Umbilical cord (tissue), 2 donors: ENCODE measurements at places on chromosomes 12 and 14.

- DNase-seq = no peak
Measured at GRCh38 chr14:92994942-92995341, 72.0 kb downstream of the CHGA start.

GRCh38 chr12:76583301-76583700 is 23.7 kb upstream of the OSBPL8 start:
- no peak for DNase-seq

GRCh38 chr12:131620520-131620919 is 90.4 kb upstream of the SFSWAP start:
- DNase-seq = no peak

DNA sequence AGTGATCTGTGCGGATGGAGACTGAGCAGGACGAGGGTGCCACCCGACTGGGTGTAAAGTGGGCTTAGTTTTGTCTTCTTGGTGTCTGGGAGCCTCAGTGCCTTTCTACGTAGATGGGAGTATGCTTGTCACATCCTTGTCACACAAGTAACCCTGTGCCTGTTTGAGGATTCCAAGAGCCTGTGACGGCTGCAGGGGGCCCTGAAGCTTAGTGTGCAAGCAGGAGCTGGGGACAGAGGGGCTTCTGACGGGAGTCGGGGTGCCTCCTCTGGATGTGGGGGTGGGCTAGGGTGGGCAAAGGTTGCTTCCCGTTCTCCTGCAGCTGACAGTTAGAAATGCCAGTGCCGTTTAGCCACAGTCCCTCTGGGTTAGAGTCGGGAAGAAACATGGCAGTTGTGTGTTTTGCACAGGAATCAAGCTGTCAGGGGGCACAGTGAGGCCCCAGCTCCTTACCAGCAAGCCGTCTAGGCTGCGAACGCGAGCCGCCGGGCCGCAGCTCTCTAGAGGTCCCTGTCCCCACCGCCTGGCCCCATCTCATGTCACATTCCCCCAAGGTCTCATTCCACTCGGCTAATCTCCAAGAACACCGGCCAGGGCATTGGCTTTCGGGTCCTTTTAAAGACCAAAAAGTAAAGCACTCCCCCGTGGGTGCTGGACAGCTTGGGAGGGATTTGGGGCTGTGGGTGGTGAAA is 7.0 kb downstream of the RTL1 start:
- DNase-seq = no peak

- DNase-seq = no peak
Measured at GRCh38 chr12:106128585-106129328, 10.0 kb downstream of the NUAK1 start.

- DNase-seq = no peak
Measured at GRCh38 chr14:102481791-102482238, 27.8 kb downstream of the ANKRD9 start.

DNA sequence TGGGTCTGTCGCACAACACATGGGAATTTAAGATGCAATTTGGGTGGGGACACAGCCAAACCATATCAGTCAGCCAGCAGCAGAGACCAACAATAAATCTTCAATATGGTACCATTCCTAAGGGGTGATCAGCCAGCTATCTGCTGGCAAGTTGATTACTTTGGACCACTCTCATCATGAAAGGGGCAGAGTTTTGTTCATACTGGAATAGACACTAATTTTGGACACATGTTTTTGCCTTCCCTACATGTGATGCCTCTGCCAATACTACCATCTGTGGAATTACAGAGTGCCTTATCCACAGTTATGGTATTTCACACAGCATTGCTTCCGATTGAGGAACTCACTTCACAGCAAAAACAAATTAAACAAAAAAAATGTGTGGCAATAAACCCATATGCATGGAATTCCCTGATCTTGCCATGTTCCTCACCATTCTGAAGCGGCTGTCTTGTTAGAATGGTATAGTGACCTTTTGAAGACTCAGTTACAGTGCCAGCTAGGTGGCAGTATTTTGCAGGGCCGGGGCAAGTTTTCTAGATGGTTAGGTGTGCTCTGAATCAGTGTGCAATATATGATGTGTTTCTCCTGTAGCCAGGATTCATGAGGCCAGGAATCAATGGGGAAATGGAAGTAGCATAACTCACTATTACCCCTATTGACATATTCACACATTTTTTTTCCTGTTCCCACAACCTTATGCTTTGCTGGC is 179.0 kb upstream of the IGF1 start:
- no peak for DNase-seq

GRCh38 chr12:78584695-78585094 is 279.9 kb upstream of the SYT1 start:
- no peak for DNase-seq
